T-helper 2 cell treated with Interferon-gamma antibody and Interleukin-4, amounts not matched to agents 100 ng/mL and 5 ng/mL, for 36 hours (primary cell): ENCODE measurements at places on chromosomes 3 and 15. TPM values are rescaled to one million over a fixed set of nuclear protein-coding genes. Genes with fewer than 3 reads are reported as not detected.

The TATDN2 gene
- 76.8 and 80.4 TPM in 2 replicates for total RNA-seq

The COL6A6 gene
- not detected in 2 replicates for total RNA-seq

The TMC3 gene
- not detected in 2 replicates for total RNA-seq

The GPR62 gene
- not detected in 2 replicates for total RNA-seq

The PATL2 gene
- 20.8 and 22.5 TPM in 2 replicates for total RNA-seq

The LEKR1 gene
- 0.70 and 0.73 TPM in 2 replicates for total RNA-seq
